ENCODE measurements at places on chromosomes 16 and 17.

DNA sequence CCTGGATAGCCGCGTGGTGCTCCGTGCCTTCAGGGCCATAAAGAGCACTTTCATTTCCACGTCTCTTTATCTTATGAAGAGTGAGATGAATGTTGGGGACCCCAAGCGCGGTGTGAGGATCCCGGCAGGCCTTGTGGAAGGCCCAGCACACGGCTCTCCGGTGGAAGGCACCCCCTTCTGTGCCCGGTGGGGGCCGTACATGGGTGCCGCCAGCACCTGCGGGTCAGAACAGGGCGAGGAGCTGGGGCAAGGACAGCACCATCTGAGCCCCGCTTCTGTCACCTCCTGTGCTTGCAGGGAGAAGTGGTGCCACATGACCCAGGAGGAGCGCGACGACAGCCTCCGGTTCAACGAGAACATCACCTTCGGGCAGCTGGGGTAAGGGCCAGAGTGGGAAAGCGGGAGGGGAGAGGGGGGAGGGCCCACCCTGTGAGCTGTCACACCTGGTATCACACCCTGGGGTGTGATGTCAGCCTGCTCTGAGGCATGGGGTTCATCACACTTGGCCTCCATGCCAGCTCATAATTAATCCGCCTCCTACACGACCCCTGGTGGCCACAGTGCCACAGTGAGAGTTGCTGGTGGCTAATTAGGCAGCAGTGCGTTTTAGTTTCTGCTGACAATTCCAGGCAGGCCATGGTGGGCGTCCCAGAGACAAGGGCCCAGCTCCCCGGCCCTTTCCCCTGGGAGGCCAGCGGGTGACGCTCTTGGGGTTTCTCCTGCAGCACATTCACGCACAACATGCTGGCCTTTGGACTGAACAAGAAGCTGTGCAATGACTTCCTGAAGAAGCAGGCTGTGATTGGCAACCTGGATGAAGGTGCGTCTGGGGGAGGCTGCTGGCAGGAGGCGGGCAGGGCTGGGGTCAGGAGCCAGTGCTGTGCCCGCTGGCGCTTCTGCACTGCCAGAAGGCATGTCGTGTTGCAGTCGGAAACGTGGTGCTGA lies 25.7 kb downstream of the CIBAR2 start:
- peak; percentile 83 for DNase-seq

- no peak for DNase-seq
Observed at GRCh38 chr16:23855010-23855409, 19.2 kb downstream of the PRKCB start.

- DNase-seq = peak; percentile 91
Observed at GRCh38 chr17:20226814-20227482, 217.8 kb downstream of the SPECC1 start.

- DNase-seq = no peak
Observed at GRCh38 chr16:77662246-77662645, 60.1 kb upstream of the NUDT7 start.

- peak; percentile 56 for DNase-seq
Observed at GRCh38 chr16:1706386-1707192, 594 bp downstream of the MAPK8IP3 start.

GRCh38 chr16:11060842-11061241 lies 116.5 kb downstream of the CLEC16A start:
- no peak for DNase-seq

DNA sequence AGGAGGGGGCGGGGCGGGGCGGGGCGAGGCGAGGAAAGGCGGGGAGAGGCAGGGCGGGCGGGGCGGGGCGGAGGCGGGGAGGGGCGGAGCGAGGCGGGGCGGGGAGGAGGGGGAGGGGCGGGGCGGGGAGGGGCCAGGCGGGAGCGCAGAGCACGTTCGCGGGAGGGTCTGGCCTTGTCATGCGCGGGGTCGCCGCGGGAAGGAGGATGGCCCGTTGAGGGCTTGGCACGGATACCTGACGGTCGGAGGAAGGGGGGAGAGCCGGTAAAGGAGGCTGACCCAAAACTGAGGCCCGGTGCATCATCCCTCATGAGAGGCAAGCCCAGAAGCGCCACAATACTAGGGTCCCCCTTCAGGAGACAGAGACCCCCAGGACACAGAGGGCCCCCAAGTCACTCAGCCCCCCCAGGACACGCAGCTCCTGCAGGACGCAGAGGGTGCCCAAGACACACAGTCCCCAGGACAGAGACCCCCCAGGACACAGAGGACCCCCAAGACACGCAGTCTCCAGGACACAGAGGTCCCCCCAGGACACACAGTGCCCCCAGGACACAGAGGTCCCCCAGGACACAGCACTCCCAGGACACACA lies 593 bp upstream of the WDR45B start:
- no peak for DNase-seq

GRCh38 chr17:50095626-50096037 lies 481 bp downstream of the PDK2 start:
- DNase-seq = no peak

GRCh38 chr16:24163935-24164334 lies 92.2 kb upstream of the CACNG3 start:
- no peak for DNase-seq

- DNase-seq = no peak
Observed at GRCh38 chr17:66687570-66688284, 147.2 kb upstream of the CACNG5 start.

GRCh38 chr16:27511657-27512448 lies 37.9 kb downstream of the GTF3C1 start:
- peak; percentile 19 for DNase-seq

DNA sequence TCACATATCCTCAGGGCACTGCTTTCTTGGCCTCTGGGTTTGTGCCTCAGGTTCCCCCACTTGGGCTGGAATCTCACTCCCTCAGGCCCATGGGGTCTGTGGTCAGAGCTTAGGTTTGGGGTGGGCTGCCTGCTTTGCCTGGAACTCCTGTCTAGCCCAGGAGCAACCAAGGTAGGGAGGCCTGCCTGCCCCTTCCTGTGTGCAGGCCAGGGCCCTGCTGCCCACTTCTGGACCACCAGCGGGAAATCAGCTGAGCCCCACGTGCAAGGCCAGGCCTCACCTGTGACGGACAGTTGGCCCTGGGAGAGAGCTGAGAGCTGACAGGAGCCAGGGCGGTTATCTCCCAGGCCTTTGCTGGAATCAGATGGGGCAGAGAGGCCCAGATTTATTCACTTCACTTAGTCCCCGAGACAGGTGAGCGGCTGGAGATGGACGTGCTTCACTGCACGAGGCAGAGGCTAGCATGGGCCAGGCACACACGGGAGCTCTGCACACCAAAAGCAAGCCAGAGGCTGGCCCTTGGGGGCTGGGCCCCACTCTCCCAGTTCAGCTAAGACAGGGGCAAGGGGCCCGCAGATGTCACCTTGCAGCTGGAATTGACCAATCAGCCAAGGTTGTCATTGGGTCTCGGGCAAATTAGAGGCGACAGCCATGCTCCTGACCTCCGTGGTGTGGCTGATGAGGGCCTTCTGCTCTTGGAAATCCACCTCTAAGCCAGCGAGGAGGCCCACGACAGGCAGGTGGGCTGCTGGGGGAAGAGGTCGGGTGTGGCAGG lies 49.9 kb upstream of the DOC2B start:
- DNase-seq = no peak

DNA sequence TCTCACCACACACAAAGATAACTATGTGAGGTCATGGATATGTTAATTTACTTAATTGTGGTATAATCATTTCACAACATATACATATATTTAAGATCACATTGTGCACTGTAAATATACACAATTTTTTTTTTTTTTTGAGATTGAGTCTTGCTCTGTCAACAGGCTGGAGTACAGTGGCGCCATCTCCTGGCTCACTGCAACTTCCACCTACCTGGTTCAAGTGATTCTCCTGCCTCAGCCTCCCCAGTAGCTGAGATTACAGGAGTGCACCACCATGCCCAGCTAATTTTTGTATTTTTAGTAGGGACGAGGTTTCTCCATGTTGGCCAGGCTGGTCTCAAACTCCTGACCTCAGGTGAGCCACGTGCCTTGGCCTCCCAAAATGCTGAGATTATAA lies 11.5 kb upstream of the PRSS54 start:
- DNase-seq = peak; percentile 57

DNA sequence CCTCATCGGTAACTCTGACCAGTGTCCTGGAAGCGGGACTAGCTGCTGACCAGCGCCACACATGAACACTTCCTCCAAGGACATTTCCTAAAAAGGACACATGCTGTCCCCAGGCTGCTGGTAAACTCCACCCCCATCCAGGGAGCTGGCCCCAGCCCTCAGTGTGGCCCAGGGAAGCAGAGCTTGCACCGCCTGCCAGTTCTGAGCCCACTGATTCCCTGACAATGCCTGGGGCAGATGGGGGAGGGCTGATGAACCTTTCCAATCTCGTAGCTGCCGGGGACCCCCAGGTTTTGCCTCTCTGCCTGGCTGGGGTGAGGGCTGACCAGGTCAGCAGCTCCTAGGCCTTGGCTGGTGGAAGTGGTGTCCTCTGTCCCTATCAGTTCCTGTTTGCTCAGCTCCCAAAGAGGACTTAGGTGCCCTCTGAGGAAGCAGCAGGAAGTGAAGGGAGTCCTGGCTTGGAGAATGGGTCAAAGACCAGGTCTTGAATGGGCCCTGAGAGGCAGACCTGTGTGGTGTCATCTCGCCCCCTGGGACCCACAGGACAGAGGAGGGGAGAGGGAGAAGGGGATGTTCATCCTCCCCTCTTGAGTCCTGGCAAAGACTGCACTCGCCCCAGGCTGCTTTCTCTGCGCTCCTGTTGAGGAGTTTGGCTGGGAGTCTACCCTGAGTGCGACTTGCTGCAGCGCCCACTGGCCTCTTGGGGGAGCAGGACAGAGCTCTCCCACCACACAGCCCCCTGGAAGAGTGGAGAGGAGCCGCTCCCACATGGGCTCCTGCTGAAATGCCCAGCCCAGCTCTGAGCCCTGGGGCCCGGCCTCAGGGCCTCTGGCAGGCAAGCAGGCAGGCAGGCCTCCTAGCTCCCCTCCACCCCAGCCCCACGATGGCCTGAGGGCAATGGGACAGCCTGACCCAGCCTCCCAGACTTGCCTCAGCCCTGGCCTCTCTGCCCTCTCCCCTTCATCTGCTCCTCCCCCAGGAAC lies 16.8 kb downstream of the PDK2 start:
- DNase-seq = peak; percentile 33

GRCh38 chr17:82493226-82493781 lies 26.2 kb upstream of the FOXK2 start:
- peak; percentile 28 for DNase-seq

GRCh38 chr17:80856863-80857755 lies 134.5 kb upstream of the CHMP6 start:
- DNase-seq = no peak

DNA sequence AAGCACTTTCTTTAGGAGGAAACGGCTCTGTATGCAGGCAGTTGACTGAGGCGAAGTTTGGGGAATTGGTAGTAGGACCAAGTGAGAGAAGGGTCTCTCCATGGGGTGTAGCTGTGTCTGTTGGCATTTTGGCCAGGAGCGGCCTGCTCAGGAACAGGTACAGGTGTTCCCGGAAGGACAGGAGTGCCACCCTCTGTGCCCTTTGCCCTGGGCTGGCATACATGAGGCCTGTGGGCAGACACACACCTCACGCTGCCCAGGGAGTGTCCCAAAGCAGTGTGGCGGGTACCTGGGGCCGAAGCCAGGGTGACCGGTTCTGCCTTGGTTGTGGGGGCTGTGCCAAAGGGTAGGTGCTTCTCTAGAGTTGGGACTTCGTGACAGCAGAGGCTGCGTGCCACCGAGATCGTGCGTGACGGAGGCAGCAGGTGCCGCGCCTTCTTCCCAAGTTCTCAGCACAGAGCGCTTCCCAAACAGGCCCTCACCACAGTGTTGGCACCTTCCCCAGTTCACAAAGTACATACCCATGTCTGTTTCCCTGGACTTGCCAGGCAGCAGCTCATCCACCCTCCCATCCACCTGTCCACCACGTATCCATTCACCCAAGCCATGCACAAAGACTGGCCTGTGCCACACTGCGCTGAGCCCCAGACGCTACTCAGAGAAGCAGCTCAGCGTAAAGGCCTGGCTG lies 19.9 kb upstream of the TCF25 start:
- no peak for DNase-seq

DNA sequence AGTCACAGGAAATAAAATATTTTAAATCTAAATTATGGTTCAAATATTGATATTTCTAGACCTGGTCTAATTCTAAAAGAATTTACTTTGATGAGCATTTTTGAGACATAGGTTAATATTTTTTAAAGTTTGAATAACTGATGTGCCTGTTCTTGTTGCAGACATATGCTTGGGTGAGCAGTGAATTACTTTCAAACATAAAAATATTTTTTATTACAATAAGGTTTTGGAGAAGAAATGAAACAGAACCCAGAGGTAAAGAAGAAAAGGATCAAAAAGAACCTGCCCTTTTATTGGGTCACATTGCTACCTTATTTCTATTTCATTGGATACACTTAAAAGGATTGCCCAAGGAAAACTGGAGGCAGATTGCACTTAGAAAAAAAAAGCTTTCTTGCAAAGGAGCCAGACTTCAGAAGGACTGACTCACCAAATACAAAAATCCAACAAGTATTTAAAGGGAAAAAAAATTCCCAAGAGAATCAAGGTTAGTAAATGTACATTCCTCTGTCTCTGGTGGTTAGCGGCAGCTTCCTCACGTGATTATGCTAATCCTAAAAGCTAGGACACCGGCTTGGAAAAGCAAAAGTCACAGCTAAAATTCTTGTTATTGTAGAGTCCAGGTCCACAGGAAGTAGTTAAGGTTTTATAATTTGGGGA lies 18.5 kb downstream of the ENPP7 start:
- DNase-seq = peak; percentile 59

DNA sequence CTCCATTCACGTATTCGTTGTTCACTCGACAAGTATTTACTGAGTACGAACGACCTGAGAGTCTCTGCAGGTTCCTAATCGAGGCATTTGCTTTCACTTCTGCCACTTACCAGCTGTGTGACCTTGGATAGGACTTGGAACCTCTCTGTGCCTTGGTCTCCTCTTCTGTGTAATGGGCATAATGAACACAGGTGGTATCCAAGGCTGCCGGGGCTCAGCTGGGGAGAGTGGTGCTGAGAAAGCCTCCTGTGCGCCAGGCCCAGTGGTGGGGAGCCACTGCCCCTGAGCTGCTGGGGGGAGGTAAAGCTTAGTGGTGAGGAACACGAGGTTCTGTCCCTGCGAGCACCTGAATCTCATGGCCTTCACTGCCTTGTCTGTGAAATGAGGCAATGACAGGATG lies 150.7 kb downstream of the IRF8 start:
- no peak for DNase-seq

DNA sequence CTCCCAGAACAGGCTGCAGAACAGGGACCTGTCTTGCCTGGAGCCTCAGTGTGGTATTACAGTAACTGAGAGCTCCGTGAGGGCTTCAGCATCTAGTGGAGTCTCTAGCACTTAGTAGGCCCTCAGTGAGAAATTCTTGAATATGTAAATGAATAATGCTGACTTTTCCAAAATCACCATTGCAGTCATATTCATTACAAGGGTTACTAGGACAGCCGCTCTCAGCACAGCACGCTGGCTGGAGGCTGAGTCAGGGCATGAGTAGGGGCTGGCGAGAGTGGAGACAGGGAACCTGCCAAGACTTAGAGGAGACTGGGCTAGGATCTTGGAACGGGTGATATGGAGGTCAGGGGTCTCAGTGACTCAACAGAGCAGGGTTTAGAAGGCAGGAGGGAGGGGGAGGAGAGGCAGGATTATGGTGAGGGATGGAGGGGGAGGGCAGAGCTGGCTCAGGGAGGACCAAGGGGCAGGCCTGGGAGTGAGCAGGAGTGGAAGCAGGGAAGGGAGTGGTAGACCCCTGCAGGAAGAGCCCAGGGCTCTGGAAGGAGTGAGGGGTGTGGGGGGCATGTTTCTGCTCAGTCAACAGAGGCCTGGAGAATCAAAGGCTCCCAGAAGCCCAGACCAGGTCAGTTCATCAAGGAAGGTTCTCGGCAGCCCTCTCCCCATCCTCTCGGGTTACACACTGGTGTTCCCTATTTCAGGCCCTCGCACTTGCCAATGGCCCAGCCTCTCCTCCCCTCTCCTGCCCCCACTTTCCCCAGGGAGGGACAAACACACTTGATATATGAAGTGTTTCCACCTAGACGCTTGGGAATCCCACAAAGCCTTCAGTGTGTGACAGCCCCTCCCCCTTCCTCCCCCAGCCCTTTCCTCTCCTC lies 42.3 kb downstream of the FZD2 start:
- DNase-seq = peak; percentile 92

Measured in astrocyte of the hippocampus (primary cell).